ENCODE measurements at places on chromosomes 11 and 22.

- DNase-seq = peak; percentile 77
Measured at GRCh38 chr22:50270666-50271394, 650 bp upstream of the MAPK11 start.

- DNase-seq = no peak
Measured at GRCh38 chr22:46854125-46854870, 91.8 kb downstream of the TBC1D22A start.

DNA sequence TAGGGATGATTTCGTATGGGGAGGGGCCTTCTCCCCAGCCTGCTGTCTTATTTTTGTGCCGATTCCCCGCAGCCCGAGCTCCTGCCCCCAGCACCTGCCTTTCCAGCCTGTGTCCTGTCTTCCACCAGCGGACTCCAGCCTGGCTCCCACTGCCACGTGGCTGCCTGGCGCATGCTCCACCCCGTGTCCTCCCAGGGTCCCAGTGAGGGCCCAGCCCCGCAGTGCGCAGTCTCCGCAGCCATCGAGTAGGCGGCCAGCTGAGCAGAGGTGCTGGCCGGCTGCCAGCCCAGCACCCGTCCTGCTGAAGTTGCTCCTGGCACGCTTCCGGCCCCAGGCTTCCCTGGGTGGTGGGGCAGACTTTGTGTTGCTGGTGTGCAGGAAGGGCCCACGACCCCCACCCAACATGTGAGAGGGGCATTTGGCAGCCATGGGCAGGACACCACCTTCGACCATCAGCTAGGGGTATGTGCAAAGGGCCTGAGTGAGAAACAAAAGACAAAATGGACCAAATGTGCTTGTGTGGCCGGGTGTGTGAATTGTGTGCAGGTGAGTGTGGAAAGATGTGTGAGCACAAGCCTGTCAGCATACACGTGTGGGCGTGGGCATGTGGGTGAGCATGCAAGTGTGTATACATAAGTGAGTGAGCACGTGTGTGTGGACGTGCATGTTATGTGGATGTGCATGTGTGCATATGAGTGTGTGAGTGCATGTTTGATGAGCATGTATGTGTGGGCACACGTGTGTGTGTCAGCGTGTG lies 55.9 kb downstream of the RTN4R start:
- DNase-seq = no peak

DNA sequence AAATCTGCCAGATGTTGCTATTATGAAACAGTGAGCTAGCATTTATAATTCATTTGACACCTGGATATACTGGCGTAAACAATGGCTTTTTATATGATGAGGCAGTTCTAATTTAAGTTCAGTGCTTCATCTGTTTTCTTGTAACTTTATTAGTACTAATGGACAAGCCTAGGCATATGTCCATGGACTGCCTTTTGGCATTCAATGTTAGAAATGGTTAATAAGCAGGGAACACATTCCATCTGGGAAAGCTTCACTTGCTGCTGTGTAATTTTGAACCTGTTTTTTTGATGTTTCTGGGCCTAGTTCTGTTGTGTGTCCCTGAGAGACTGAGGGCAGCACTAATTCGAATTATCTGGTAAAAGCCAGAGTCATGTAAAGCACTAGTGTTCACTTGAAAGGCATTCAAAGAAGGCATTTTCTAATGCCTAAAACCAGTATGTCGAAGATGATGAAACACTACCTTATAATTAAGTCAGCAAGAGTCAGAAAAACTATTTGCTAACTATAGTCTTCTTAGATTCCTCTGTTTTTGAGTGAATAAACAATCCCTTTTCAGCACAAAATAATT lies 138.5 kb downstream of the SWAP70 start:
- no peak for DNase-seq

- DNase-seq = no peak
Measured at GRCh38 chr11:110125632-110126031, 32.4 kb downstream of the ZC3H12C start.

- DNase-seq = no peak
Measured at GRCh38 chr11:64250415-64251015, 815 bp upstream of the PLCB3 start.

DNA sequence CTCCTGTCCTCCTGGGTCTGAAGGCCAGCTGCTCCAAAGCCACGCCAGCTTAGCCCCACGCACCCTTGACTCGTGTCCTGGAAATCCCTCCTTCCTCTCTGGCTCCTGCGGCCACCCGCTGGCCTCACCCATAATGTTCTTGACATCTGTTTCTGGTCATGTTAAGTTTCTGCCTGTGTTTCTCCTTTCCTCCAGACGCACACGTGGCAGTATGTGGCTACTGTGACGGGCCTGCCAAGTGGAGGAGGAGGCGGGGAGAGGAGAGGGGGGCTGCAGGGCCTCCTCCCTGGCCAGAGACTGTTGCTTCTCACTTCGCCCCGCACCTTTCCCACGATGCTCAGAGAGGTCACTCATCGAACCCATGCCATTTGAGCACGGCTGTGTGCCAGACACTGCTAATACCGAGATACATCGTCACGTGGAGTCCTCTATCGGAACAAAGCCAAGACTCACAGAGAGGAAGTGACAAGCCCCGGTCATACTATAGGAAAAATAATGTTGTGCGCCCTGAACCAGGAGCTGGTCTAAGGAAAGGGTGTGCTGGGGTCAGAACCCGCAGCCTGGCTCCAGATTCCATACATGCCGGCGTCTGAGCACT lies 11.5 kb downstream of the C1QTNF6 start:
- no peak for DNase-seq

- no peak for DNase-seq
Measured at GRCh38 chr11:8248786-8249185, 14.9 kb downstream of the LMO1 start.

GRCh38 chr11:130115218-130115617 lies 44.4 kb upstream of the ST14 start:
- DNase-seq = no peak

- no peak for DNase-seq
Measured at GRCh38 chr22:39450258-39450955, 6.4 kb upstream of the MGAT3 start.

DNA sequence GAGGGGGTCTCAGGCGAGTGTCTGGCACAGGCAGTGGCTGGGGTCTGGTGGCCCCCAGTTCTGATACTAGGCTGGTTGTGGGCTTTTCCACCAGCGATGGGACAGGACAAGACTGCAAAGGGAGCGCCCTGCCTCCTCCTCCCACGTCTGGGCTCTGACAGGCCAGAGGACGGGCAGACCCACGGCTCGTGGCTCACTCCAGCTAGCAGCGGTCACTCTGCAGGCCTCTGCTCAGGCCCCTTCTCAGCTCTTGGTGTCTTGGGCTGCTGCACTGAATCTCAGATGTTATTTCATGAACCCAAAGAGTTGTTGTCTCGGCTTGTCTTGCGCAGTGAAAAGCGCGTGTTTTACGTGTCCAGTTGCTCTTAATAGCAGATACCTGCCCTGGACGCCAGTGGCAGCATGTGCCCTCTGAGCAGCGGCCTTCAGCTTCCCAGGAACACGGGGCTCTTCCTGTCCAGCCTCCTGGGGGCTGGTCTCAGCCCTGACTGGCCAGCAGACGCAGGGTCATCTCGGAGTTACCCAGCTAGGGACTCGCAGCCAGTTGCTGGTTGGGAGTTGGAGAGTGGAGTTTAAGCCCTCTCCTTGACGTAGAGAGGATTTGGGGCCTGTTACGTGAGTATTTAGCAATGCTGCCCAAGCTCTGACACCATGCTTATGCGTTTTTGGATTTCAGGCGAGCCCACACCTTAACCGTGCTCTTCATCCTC lies 9.6 kb downstream of the PTDSS2 start:
- no peak for DNase-seq
